ENCODE measurements at places on chromosomes 3 and 15. TPM values are rescaled to one million over a fixed set of nuclear protein-coding genes. Genes with fewer than 3 reads are reported as not detected.

SMCO1 gene
- total RNA-seq = not detected

SI gene
- not detected for total RNA-seq

GRCh38 chr3:83454353-83454752 is 1504.4 kb upstream of the CADM2 start:
- H3K27ac ChIP-seq = no peak overlapping the region
- H3K27me3 ChIP-seq = no peaks in the 10 kb centered on the region
- H3K36me3 ChIP-seq = no peaks in the 10 kb centered on the region
- H3K4me3 ChIP-seq = no peak overlapping the region
- no peak for DNase-seq
- H3K4me1 ChIP-seq = no peaks in the 10 kb centered on the region

DNA sequence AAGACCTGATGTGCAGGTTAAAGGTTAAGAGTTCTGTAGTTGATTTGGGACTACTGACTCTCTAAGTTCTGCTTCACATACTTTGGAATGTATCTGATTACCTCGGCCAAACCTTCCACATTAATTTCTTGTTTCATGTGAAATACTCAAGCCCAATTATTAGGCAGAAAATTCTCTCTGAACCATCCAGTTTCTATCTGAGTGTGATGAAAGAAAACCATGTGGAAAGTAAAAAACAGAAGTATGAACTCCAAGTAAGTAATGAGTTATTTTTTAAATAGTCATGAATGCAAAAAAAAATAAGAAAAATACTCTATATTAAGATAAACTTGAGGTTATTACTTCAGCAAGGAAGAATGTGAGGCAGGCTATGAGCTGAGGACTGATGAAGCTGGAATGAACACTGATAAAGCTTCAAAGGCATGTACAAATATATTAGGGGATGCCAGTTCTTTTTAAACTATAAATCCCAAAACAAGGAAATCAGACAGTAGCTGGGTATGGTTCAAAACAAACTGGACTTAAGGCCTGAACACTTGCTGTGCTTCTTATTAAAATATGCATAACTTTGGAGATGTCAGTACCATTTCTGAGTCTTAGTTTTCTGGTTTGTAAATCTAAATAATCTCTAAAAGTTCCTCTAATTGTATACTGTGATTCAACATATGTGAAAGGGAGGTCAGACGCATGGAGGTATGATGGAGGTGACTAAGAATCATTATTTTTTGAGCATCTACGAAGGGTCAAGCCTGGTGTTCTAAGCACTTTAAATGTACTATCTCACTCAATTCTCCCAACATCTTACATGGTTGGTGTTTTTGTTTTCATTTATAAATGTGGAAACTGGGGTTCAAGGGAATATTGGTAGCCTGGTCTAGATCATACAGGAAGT is 59.6 kb downstream of the COL6A6 start:
- H3K27ac ChIP-seq = no peak overlapping the region
- no peak overlapping the region for H3K4me3 ChIP-seq
- H3K27me3 ChIP-seq = no peaks in the 10 kb centered on the region
- no peaks in the 10 kb centered on the region for H3K4me1 ChIP-seq

DNA sequence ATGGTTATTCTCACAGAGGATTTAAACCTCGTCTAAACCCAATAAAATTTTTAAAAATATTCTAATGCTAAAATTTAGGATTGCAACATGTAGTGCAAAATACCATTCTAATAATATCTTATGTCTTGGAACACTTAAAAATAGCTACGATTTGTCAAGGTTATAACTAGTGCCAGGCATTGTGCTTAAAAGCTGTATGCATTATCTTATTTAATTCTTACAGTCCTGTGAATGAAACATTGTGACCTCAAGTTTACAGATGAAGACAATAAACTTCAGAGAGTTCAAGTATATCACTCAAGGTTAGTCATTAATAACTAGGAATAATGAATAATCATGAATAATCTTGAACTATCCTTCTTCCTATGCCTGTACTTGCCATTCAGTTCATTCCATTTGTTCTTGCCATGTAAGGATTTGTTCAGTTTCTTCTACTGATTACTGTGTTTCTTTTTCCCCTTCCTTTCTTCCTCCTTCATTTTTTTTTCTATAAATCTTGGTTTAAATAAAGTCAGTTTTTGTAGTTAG is 897.6 kb upstream of the NR2F2 start:
- H3K27ac ChIP-seq = no peak overlapping the region
- H3K4me3 ChIP-seq = no peak overlapping the region
- no peak for DNase-seq
- no peaks in the 10 kb centered on the region for H3K4me1 ChIP-seq

- no peaks in the 10 kb centered on the region for H3K4me1 ChIP-seq
- H3K27ac ChIP-seq = no peak overlapping the region
- H3K4me3 ChIP-seq = no peak overlapping the region
- H3K27me3 ChIP-seq = no peaks in the 10 kb centered on the region
- DNase-seq = no peak
Observed at GRCh38 chr15:69096626-69097025, 63.8 kb upstream of the GLCE start.
